Stimulated activated CD4-positive, alpha-beta T cell treated with anti-CD3 and anti-CD28 coated beads, TNF-alpha, amount 100 ng/mL, for 1 hour (primary cell): ENCODE measurements at places on chromosomes 11 and 22.
A peak's percentile ranks its signal among the peaks of the same experiment; 100 is the strongest.

GRCh38 chr22:36411589-36412258 lies 24.0 kb upstream of the MYH9 start:
- DNase-seq: no peak

DNA sequence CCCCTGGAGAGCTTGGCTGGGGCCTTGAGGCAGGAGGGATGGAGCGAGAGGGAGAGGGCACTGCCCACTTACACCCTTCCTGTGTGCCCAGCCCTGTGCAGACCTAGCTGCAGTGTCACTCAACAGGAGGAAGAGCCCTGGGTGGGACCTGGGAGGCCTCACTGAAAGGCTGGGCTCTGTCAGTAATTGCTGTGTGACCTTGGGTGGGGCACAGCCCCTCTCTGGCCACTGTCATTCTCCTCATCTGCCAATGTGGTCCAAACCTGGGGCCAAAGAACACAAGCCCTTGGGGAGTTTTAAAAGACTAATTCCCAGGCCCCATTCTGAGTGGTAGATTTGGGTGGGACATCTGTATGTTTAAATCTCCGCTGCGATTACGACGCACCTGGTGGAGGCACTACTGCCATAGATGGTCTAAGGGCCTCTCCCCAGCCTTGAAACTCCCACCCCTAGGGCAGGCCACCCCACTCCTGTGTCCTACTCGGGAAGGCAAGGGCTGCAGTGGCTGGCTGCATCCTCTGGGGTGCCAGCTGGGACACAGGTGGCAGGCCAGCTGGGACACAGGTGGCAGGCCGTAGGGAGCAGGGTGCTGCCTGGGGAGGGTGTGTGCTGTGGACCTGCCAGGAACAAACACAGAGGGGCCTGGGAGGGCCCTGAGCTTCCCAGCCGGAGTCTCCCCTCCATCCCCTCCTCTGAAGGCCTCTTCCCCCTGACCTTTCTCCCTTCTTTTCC lies 12.3 kb upstream of the SOX10 start:
- no peak for DNase-seq

GRCh38 chr11:61542705-61543104 lies 34.2 kb downstream of the LRRC10B start:
- DNase-seq: no peak

- DNase-seq: no peak
Measured at GRCh38 chr11:111081021-111081511, 164.5 kb upstream of the POU2AF2 start.

DNA sequence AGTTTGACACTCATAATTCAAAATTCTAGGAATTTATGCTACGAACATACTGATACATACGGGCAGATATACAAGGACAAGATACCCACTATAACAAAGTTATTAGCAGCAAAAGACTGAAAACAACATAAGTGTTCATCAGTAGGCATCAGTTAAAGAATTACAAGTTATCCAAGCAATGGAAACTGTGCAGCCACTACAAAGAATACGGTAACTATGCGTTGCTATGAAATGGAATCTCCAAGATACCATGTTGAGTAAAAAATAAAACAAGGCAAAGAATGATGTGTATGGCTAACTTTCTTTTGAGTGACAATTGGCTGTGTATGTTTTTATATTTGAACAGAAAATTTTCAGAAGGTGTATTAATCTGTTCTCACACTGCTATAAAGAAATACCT lies 151.7 kb downstream of the ADAMTS15 start:
- no peak for DNase-seq

- no peak for DNase-seq
Measured at GRCh38 chr11:121059605-121060004, 35.7 kb downstream of the TBCEL start.

GRCh38 chr11:112394304-112394703 lies 133.6 kb upstream of the PLET1 start:
- no peak for DNase-seq

DNA sequence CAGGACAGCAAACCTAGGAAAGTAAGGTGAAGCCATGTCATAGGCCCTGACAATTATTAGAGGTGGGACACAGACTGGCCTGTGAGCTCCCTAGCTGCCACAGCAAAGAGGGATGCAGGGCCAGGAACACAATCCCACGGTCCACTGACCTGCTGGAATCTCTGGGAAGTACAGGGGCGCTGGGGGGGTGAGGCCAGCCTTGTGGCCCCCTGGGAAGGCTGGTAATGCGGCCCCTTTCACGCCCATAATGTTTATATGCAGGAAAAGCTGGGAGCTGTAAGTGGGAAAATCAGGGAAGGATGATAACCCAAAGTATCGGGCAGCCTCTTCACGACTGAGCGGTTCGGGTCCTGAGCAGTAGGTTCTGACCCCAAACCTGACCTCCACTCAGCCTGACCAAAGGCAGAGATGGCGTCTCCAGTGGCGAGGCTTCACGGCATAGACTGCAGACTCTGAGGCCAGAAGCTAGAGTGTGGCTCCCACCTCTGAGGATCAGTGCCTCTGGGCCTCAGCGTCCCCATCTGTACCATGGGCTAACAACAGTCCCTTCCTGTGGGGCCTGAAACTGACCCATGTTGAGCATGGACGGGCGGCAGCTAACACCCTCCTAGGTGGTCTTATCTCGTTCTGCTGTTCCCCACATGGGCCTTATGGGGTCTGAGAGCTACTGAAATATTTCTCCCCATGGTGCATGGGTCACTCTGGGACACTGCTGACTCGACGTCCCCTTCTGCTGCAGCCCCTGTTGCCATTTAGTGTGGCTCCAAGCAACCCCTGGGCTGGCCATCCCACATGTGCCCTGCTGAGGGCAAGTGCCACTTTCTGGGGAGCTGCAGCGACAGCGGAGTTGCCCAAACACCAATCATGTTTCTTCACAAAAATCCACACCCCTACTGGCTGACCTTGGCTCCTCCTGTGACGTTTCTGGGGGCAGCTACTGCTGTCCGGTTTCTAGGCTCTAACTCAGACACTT lies 101.8 kb downstream of the PHF21B start:
- DNase-seq: no peak

- DNase-seq: no peak
Measured at GRCh38 chr11:20754933-20755332, 85.5 kb downstream of the NELL1 start.

- no peak for DNase-seq
Measured at GRCh38 chr11:26070714-26071380, 261.1 kb upstream of the ANO3 start.

GRCh38 chr11:63767267-63767564 lies 1.4 kb downstream of the ZFTA start:
- no peak for DNase-seq

- no peak for DNase-seq
Measured at GRCh38 chr22:48883211-48883960, 944.3 kb downstream of the BRD1 start.

GRCh38 chr22:44193535-44193891 lies 12.8 kb downstream of the PARVG start:
- no peak for DNase-seq

DNA sequence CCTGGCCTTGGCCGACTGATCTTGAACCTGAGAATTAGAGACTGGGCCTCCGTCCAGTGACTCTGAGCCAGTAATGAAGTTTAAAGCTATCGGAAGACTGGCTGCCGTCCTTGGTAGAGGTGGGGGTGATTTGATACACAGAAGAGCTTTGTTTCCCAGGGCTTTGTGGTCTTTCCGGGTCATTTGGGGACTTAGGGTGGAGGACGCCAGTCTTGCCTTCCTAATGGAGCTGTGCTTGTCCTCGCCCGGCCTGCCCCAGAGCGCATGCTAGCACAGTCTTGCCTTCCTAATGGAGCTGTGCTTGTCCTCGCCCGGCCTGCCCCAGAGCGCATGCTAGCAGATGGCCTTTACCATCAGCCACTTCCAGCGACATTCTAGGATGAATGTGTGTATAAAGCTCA lies 65.8 kb downstream of the ST3GAL4 start:
- DNase-seq: no peak

GRCh38 chr11:88167853-88168252 lies 7.4 kb downstream of the RAB38 start:
- no peak for DNase-seq

GRCh38 chr11:113638376-113638775 lies 67.7 kb downstream of the TMPRSS5 start:
- DNase-seq: no peak

GRCh38 chr11:121207485-121208115 lies 85.0 kb upstream of the SC5D start:
- no peak for DNase-seq

DNA sequence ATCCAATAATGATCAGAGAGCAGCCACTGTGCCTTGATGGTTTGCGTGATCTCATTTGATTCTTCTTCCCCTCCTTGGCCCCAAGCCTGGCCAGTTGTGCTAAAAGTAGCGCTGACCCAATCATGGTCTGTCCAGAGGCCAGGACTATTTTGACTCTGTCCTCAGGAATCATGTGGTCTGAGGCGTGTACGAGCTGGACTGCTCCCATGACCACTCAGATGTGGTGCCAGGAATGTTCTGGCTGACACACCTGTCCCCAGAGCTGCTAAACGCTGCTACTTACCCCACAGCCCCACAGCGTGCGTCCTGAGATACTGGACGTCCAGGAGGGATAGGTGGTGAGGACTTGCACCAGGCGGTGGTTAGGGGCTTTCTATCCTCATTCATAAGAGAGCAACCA lies 70.5 kb downstream of the FEZ1 start:
- no peak for DNase-seq

DNA sequence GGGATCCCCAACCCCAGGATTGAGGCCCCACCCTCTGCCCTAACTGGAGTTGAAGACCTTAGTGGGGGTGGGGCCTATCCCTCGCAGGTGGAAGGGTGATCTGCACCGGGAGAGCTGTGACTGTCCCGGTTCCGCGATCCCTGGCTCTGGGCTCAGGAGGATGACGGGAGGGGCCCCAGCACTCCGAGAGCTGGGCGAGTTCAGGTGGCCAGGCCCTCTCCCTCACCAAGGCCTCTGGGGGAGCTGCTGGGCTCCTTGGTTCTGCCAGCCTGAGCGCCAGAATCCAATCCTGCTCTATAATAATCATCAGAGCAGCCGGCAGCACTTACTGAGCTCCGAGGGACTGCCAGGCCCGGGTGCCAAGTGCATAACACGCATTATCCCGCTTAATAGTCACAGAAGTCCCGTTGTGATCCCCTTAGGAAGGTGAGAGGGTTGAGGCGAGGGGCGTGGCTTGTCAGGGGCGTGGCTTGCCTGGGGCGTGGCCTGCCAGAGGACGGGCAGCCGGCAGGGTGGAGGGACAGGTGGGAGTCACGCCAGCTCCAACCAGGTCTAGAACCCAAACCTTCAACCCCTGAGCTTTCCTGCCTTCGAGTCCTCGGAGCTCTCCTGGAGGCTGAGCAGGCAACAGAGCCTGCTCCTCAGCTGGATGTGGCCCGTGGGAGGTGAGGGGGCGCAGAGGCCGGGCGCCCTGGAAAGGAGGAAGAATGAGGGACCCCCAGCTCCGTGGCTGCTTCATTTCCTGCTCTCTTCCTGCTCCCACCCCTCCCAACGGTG lies 7.3 kb upstream of the SYT7 start:
- peak; percentile 65 for DNase-seq

GRCh38 chr11:35292279-35292678 lies 127.1 kb downstream of the SLC1A2 start:
- no peak for DNase-seq

DNA sequence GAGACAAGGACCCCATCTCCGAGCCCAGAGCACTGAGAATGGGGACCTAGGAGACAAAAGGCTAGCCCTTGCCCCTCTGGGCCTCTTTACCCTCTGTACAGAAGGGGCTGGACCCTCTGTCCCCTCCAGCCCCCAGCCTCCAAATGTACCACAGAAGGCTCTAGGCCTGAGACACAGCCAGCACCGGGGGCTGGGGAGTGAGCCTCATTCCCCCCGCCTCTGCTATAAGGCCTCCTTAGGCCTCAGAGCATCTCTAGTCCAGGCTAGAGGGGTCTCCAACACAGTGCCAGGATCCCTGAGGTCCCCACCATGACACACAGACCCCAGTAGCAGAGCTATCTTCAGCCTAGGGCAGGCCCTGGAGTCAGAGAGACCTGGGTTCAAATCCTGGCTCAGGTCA lies 4.8 kb downstream of the SMTN start:
- DNase-seq: no peak

- no peak for DNase-seq
Measured at GRCh38 chr22:37433786-37434185, 6.5 kb upstream of the ELFN2 start.

- DNase-seq: no peak
Measured at GRCh38 chr22:46036558-46037408, 59.8 kb upstream of the WNT7B start.

DNA sequence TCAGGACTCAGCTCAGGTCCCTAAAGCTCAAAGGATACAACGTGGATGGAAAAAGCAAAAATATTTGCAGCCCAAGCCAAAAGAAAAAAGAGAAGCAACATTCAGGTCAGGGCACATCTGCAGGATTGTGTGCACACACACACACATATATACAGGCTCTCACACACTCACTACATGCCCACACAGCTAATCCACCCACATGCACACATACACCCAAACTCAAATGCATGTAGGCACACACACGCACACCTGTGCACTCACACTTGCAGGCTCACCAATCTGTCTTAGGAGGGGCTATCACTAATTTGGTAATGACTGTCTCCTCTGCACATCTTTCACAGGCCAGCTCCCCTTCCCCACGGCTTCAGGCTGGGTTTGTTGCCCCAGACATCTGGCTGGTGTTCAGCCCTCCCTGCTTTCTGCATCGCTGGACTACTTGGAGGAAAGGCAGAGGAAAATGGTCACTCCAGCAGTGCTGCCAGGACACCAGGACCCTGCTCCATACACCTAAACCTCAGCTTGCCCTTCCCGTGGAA lies 103.6 kb upstream of the DRD2 start:
- no peak for DNase-seq

GRCh38 chr11:18641677-18642076 lies 7.5 kb upstream of the SPTY2D1 start:
- no peak for DNase-seq

- DNase-seq: no peak
Measured at GRCh38 chr11:3094223-3094824, 37.1 kb upstream of the CARS1 start.

GRCh38 chr11:130454491-130455252 lies 6.2 kb downstream of the ADAMTS15 start:
- no peak for DNase-seq

GRCh38 chr11:121488170-121488569 lies 35.4 kb upstream of the SORL1-AS1 start:
- no peak for DNase-seq

DNA sequence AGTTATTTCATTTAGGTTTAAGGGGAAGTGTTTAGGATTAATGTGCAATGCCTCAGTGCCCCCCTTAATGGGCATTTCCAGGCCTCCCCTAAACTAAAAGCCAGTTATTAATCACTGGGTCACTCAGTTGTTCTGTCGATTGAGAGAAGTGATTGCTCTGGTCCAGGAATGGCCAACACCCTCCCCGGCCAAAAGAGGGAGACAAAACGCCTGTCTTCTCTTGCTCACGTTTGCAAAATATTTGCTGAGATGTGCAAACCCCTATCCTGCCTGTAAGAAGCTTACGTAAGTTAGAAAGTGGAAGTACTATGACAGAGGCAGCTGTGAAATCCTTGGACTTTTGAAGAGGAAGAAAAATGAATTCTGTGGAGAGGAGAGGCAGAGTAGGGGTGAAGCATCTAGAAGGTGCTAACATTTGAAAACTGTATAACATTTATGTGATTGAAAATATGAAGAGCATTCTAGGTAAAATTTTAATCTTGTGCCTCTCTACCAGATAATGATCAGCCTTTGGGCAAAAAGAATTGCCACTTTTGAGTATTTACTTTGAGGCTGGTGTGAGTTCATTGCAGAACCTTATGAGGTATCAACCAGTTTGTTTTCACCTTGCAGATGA lies 37.7 kb downstream of the NTM start:
- DNase-seq: no peak

- no peak for DNase-seq
Measured at GRCh38 chr11:47550288-47551047, 2.5 kb downstream of the CELF1 start.

- no peak for DNase-seq
Measured at GRCh38 chr11:99773646-99774045, 752.9 kb downstream of the CNTN5 start.
